ENCODE measurements at places on chromosomes 12 and 14.

- DNase-seq = no peak
Observed at GRCh38 chr14:66396164-66396563, 90.0 kb upstream of the CCDC196 start.

- DNase-seq = no peak
Observed at GRCh38 chr14:84203896-84204295, 1326.0 kb upstream of the FLRT2 start.

- no peak for DNase-seq
Observed at GRCh38 chr12:89153341-89153740, 199.0 kb downstream of the DUSP6 start.

DNA sequence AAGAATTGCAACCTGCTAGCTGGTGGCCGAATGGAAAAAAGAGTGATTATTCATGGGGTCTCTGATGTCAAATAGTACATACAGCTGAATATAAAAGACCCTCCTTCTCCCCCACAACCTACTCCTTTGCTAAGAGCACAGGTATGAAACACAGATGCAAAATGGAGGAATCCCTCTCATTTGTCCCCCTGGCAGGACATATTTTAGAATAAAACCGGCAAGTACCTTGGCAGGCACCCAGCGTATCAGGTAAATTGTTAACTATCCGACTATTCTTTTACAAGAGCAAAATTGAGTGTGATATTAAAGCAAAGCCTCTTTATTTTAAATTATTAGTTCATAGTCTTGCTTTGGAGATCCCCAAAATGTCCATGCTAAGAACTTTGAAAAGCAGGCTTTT, 73.7 kb upstream of the USP44 start:
- no peak for DNase-seq

GRCh38 chr12:108297424-108297823, 41.7 kb downstream of the CMKLR1 start:
- no peak for DNase-seq

Data from stimulated activated CD4-positive, alpha-beta T cell treated with anti-CD3 and anti-CD28 coated beads, Interleukin-12 subunit alpha, Interleukin-12 subunit beta, amount 100 ng/mL, for 48 hours (primary cell).